ENCODE measurements at places on chromosomes 2 and 18. TPM values are rescaled to one million over a fixed set of nuclear protein-coding genes. Genes with fewer than 3 reads are reported as not detected.

TAF4B gene
- 1.9 TPM for total RNA-seq

ZFAND2B gene
- total RNA-seq = 18.6 TPM

MC2R gene
- not detected for total RNA-seq

USP40 gene
- 38.1 TPM for total RNA-seq

GREB1 gene
- total RNA-seq = 1.3 TPM

DYTN gene
- total RNA-seq = not detected

COLEC12 gene
- total RNA-seq = 79.5 TPM

MREG gene
- total RNA-seq = 0.71 TPM

LOXL3 gene
- total RNA-seq = 57.5 TPM

SDC1 gene
- 16.8 TPM for total RNA-seq

IL36G gene
- not detected for total RNA-seq

ZBTB7C gene
- total RNA-seq = under 0.01 TPM

MERTK gene
- total RNA-seq = 0.14 TPM

TEKT4 gene
- not detected for total RNA-seq

DLGAP1 gene
- total RNA-seq = 0.14 TPM

LGALSL gene
- 3.8 TPM for total RNA-seq

RNMT gene
- 16.6 TPM for total RNA-seq

CLEC4F gene
- not detected for total RNA-seq

SYT4 gene
- total RNA-seq = not detected

CD207 gene
- not detected for total RNA-seq

STARD6 gene
- total RNA-seq = not detected

UGT1A7 gene
- total RNA-seq = 0.46 TPM

TANC1 gene
- total RNA-seq = 16.3 TPM

MRO gene
- total RNA-seq = 0.18 TPM

Measured in smooth muscle cell of bladder (primary cell).